Effector CD4-positive, alpha-beta T cell (primary cell): ENCODE measurements at places on chromosomes 1 and 21.
A peak's percentile ranks its signal among the peaks of the same experiment; 100 is the strongest.

DNA sequence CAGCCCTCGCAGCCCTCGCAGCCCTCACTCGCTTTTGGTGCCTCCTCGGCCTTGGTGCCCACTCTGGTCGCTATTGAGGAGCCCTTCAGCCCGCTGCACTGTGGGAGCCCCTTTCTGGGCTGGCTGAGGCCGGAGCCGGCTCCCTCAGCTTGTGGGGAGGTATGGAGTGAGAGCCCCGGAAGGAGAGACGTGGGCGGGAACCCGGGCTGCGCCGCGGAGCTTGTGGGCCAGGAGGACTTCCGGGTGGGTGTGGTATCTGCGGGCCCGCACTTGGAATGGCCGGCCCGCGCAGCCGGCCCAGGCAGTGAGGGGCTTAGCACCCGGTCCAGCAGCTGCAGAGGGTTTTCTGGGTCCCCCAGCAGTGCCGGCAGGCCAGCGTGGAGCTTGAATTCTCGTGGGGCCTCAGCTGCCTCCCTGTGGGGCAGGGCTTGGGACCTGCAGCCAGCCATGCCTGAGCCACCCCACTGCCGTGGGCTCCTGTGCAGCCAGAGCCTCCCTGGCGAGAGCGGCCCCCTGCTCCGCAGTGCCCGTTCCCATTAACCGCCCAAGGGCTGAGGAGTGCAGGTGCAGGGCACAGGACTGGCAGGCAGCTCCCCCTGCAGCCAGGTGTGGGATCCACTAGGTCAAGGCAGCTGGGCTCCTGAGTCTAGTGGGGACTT lies 9.9 kb upstream of the CFHR2 start:
- DNase-seq: no peak

DNA sequence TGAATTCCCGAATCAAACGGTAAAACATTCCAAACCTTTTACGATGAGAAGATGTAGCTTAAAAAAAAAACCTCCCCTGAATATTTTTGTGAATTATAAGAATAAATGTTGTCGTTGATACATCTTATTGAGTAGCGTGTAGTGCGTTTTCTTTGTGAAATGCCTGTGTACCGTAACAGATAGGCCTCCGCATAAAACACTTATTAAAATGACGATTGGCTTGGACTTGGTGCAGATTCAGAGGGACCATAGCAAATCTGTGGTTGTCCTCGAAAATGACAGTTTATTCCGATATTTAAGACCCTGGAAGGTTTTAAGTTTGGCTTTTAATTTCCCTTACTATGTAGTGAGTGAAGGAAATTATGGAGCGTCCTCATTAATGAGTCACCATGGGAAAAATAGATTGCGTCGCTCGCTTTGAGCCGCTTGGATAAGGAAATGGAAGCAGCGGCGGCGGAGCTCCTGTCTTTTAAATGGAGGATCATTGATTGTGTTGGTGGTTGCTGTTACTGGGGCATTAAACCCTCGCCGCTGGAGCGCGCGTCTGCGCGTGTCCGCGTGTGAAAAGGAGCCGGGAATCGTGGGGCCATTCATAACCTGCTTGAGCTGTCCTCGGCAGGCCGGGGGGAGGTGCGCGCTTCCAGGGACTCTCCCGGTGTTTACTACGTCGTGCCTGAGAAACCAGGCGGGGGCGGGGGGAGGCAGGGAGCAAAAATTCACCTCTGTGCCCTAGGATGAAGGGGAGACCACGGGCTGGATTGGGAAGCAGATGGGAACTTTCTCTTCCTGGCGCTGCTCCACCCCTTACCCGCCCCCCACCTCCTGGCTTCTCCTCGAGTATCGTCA lies 1.6 kb downstream of the SPEN start:
- DNase-seq: peak; percentile 55

GRCh38 chr1:209648931-209649776 lies 3.1 kb downstream of the LAMB3 start:
- DNase-seq: no peak

DNA sequence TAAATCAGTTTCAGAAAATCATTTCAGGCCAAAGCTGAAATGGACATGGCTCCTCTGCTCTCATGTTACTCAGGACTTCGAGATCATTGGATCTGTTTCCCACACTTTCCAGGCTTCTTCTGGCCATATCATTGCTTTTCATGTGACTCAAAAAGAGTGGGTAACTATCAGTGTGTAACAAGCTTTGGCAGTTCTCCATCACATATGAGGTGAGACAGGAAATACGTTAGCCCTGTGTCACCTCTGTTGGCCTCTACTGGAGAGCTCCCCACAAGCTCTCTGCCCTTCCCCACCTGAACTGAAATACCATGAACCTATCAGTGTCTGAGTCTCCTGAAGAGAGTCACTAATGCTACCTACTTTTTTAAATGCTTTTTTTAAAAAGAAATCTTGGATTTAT lies 128.2 kb downstream of the LBR start:
- DNase-seq: no peak

GRCh38 chr1:109997204-109997866 lies 12.8 kb downstream of the AHCYL1 start:
- no peak for DNase-seq

DNA sequence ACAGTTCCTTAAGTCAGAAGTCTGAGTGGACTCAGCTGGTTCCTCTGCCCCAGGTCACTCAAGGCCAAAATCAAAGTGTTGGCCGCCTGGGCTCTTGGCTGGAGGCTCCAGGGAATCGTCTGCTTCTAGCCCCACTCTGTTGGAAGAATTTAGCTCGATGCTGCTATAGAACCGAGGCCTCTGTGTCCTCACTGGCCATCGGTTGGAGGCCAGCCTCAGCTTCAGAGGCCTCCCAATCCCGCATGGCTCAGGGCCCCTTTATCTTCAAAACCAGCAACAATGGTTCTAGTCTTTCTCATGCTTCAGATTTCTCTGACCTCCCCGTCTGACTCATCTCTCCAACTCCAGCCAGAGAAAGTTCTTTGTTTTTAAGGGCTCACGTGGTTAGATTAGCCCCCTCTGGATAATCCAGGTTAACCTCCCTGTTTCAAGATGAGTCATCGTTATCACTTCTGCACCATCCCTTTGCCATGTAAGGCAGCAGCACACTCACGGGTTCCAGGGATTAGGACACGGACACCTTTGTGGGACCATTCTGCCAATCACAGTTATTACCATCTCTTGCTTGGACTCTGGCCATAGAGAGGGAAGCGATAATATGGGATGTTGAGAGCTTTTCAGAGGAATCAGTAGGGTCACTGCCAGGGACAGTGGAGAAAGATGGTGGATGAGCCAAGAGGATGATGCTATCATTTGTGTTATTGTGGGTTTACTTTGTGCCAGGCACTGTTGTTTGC lies 13.6 kb downstream of the FHAD1 start:
- DNase-seq: no peak

DNA sequence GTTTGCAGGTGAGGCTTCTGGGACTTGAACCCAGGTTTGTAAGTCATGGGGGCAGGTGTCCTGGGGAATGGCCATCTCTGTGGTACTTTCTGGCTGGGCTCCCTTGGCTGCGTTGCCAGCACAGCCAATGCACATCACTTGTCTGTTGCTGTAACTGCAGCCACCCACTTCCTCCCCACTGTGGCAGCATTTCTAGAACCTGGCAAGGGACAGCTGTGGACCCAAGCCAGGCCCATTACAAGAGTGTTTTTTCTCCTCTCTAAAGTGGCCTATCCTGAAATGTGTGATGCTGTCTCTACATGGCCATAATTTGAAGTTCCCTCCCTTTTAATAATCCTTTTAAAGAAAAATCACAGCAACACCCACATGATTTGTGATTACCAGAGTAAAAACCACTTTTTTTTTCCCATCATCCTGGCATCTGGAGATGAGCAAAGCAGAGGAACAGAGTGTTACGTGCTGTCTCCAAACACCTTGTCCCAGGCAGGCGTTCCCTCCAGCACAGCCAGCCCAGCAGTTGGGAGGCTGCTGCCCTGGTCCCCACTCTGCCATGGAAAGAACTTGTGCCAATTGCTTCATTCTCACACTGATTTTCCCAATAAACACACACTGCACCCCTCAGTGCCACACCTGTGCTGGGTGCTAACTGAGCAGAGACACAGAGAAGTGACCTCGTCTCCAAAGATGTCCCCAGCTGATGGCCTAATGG lies 360.6 kb upstream of the USP24 start:
- no peak for DNase-seq

- no peak for DNase-seq
These were observed 6.3 kb downstream of the ZBTB8B start for GRCh38 chr1:32470991-32471694.

DNA sequence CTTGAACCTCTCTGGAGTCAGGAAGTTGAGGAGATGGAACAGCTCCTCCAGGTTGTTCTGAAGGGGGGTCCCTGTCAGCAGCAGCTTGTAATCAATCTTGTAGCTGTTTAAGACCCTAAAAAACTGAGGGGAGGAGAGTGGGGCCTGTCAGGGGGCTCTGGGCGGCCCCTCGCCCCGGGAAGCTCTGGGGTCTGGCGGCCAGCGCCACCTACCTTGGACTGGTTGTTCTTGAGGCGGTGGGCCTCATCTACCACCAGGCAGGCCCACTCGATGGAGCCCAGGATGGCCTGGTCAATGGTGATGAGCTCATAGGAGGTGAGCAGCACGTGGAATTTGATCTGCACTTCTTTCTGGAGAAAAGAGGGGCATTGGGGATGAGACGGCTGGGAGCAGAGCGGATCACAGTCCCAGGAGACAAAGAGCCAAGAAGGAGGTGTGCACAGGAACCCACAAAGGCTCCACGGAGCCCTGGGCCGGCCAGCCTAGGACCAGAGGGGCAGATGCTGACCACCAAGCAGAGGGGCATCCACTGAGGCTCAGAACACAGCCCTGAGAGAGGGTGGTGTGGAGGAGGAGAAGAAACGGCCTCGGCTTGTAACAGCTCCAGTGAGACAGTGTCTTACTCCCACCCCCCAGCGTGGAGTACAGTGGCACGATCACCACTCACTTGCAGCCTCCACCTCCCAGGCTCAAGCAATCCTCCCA lies 43.5 kb downstream of the CHD5 start:
- DNase-seq: no peak

GRCh38 chr1:228987286-228987685 lies 252.0 kb downstream of the RHOU start:
- no peak for DNase-seq

GRCh38 chr1:29670752-29671151 lies 434.4 kb downstream of the PTPRU start:
- no peak for DNase-seq

GRCh38 chr1:199202331-199202730 lies 563.5 kb downstream of the PTPRC start:
- DNase-seq: no peak

- no peak for DNase-seq
These were observed 375.4 kb downstream of the COL11A1 start for GRCh38 chr1:102732927-102733326.

DNA sequence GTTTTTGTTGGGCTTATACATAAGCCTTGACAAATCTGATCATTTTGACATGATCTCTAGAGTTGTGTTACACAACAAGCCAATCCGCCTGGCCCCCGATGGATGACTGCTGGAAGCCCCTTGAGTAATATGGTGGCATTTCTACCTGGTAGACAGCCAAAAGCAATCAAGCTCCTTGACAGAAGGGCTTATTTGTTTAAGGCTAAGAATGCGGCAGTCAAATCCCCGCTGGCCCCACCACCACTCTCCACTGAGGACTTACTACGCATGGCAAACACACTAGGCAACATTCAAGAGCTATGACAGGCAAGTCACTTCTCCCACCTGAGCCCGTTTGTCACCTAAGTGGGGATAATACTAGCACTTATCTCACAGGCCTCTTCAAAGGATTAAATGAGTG lies 33.4 kb upstream of the C1orf198 start:
- DNase-seq: no peak

GRCh38 chr1:98323906-98324358 lies 337.6 kb upstream of the SNX7 start:
- DNase-seq: no peak

DNA sequence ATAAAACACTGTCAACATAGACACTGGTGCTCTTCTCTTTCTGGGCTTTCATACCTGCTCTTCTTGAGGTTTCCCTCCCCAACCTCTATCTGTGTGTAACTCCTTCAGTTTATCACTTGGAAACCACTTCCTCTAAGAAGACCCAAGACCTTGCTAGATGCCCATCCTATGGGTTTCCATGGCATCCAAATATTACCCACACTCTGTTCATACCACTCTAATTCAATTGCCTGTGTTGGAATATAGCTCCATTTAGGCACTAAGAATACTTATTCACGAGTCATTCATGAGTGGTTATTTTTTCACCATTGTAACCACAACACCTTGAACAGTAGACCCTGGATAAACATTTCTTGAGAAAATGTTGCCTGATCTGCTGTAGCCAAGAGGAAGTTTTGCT lies 231.1 kb upstream of the SGIP1 start:
- DNase-seq: no peak

GRCh38 chr1:77280962-77281361 lies 857 bp upstream of the AK5 start:
- DNase-seq: no peak

DNA sequence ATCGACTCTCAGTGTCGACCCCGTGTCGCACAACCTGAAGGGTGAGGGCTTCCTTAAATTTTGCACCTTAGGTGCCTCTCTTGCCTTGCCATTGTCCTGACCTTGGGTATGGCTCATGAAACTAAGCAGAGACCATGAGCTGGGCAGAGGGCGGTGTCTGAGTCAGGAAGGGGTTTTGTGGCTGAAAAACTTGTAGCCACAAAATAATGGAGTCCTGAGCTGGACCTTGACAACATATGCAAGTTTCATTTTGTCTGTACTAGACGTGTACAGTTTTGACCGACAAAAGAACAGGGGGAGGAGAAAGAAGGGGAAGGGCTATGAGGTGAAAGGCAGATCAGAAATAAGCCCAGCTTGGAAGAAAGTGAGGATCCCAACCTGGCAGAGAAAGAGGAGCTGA lies 8.3 kb upstream of the RUNX1 start:
- DNase-seq: no peak

GRCh38 chr1:238772322-238772721 lies 614.0 kb upstream of the CHRM3 start:
- DNase-seq: no peak

- no peak for DNase-seq
These were observed 113.4 kb downstream of the DISP1 start for GRCh38 chr1:222928212-222928611.

- DNase-seq: no peak
These were observed 149.9 kb downstream of the SPATA17 start for GRCh38 chr1:217781056-217781455.

- no peak for DNase-seq
These were observed 4.7 kb upstream of the PFKL start for GRCh38 chr21:44295163-44295573.

GRCh38 chr1:31834501-31834900 lies 18.7 kb upstream of the SPOCD1 start:
- no peak for DNase-seq

- no peak for DNase-seq
These were observed 53.5 kb downstream of the FAAP20 start for GRCh38 chr1:2141025-2141424.

GRCh38 chr1:229893762-229894444 lies 173.1 kb upstream of the GALNT2 start:
- DNase-seq: no peak

GRCh38 chr1:226799634-226800281 lies 60.7 kb upstream of the ITPKB start:
- DNase-seq: no peak

DNA sequence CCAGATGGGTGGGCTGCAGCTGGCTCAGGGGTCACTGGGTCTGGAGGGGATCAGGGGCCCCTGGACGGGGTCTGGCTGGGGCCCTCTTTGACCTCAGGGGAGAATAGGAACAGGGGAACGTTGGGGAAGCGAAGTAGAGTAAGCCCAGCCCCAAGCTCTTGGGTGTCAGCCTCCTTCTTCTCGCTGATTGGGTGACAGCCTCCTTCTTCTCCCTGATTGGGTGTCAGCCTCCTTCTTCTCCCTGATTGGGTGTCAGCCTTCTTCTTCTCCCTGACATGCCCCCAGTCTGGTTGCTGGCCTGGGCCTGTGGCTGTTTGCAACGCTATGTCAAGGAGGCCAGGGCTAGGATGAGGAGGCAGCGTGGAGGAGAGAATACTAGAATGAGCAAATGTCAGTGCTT lies 76.7 kb upstream of the CASZ1 start:
- no peak for DNase-seq
